ENCODE measurements at places on chromosomes 5 and 9.

GRCh38 chr5:94932259-94932658 lies 313.8 kb downstream of the SLF1 start:
- DNase-seq = no peak

- no peak for DNase-seq
These were observed 17.0 kb upstream of the TNC start for GRCh38 chr9:115134941-115135340.

GRCh38 chr5:118233606-118234005 lies 754.7 kb downstream of the DTWD2 start:
- no peak for DNase-seq

- DNase-seq = no peak
These were observed 307.4 kb downstream of the CSNK1G3 start for GRCh38 chr5:123819386-123819785.

GRCh38 chr9:2307480-2307879 lies 292.3 kb downstream of the SMARCA2 start:
- DNase-seq = no peak

DNA sequence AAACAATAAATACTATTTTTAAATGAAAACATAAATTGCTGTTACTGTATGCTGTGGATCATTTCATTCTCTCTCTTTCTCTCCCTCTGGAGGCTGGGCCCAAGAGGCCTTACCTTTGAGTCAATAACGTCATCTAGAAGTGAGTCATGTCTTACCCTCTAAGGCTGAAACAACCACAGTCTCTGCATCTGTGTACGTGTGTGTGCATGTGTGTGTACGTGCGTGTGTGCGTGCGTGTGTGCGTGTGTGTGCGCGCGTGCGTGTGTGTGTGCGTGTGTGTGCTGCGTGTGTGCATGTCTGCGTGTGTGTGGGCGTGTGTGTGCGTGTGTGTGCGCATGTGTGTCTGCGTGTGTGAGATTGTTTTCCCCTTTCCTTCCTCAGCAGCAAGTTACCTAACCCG lies 13.6 kb upstream of the IL17B start:
- DNase-seq = no peak

DNA sequence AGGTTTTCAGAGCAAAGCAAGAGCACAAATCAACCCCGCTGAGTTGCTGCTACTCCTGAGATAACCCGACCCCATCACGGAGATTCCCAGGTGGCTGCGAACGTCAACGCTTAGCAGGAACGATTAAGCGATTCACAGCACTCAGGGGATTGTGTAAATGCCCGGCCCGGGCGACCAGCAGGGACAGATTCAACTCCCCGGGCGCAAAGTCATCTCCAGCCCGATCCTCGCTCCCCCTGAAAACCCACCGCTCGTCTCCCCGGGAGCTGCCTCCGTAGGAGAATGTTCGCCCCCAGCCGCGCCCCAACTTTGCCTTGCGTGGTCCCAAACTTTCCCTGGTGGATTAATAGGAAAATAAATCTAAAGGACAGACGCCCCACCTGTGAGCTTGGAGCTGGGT lies 685 bp downstream of the SLC24A2 start:
- DNase-seq = no peak

GRCh38 chr9:28134446-28134976 lies 561.2 kb upstream of the C9orf72 start:
- DNase-seq = no peak

- DNase-seq = no peak
These were observed 17.0 kb downstream of the PLPP7 start for GRCh38 chr9:131306397-131307004.

DNA sequence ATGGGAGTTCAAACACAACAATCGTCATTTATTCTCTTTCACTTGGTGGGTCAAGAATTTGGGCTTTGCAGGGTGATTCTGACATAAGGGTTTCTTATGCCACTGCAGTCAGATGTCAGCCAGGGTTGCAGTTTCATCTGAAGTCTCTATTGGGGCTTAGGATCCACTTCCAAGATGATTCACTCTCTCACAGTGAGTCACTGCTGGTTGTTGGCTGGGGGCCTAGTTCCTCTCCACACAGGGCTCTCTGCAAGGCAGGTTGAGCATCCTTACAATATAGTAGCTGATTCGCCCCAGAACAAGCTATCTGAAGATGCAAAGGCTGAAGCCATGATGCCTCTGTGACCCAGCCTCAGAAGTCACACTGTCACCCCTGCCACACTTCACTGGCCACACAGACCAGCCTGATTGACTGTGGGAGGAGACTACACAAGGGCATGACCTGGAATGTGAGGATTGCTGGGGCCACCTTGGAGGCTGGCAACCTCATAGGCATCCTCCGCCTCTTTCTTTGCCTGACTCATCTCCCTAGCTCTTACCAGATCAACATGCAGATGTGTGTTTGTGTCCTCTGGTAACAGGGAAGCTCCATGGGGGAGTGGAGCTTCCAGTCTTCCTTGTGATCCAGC lies 4.5 kb upstream of the CARD19 start:
- DNase-seq = no peak

DNA sequence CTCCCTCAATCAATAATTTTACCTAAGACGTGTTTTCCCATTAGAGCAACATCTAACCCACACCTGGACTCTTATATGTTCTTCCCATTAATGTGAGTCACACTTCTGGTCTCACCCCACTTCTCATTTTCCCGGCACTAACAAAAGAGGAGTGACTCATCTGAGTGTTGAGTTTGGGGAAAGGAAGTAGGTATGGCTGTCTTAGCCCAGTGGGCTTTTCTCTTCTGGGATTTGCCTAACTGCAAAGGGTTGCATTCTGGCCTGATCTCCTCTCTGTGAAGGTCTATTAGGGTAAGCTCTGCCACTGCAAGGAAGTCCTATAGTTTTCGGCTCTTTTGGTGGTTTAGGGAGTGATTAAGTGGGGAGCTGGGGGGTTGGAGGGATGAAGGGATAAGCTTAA lies 195.6 kb downstream of the KIAA0825 start:
- no peak for DNase-seq

DNA sequence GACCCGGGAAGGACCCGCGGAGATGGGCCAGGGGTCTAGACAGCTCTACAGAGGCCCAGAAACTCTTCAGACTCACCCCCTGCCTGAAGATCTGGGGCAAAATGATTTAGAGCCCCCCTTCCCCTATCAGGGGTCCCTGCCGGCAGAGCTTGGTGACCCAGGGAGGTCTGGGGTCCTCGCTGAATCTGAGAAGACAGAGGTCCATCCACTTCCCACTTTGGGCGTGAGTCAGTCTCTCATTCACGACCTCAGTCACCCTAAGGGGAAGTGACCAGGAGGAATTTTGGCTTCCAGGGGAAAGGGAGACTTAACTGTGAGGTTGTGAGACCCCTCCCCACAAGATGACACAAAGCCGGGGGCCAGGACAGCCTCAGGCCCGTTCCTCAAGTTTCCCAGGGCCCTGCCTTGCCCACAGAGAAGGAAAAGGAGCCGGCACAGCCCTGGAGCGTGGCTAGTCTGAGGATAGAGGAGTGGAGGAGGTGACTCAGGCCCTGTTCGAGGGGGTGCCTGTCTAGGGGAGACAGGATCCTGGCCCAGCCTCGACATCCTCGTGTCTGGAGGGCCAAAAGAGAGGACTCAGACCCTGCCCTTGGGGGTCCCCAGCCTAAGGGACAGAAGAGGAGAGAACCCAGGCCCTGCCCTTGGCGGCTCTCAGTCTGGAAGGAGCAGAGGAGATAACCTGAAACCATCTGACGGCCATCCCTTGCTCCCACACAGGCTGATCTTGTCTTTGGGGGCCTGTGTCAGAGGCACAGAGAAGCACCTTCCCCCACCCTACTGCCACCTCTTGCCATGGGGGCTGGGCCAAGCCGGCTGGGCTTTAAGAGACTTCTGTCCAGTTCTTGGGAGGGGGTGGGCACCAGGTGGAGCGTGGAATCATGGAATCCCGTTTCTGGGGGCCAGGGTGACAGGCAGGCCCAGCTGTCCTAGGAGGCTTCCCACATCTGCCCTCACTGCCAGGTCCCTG lies 889 bp downstream of the PDLIM4 start:
- DNase-seq = no peak

- DNase-seq = no peak
These were observed 27.7 kb upstream of the ZNF622 start for GRCh38 chr5:16493261-16493660.

GRCh38 chr9:110141227-110141793 lies 66.6 kb downstream of the C9orf152 start:
- no peak for DNase-seq

DNA sequence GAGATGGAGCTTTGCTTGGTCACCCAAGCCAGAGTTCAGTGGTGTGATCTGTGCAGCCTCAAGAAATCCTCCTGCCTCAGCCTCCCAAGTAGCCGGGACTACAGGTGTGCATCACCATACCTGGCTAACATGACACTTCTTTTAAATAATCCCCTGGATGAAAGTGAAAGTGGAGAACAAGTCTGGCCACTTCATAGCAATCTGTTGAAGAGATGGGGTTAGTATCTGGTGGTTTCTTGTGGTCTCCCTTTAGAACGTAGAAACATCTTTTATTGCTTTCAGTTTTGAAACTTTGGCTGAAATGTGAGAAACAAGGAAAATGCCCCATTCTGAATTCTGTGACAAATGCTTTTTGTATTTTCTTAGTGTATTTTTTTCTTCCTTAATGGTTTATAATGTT lies 452.5 kb upstream of the RIOK2 start:
- no peak for DNase-seq

- DNase-seq = no peak
These were observed 14.0 kb upstream of the PSMD5 start for GRCh38 chr9:120856700-120857099.

All from NCI-H510A (cell line).